ENCODE measurements at places on chromosomes 12 and 14.
A peak's percentile ranks its signal among the peaks of the same experiment; 100 is the strongest.

DNA sequence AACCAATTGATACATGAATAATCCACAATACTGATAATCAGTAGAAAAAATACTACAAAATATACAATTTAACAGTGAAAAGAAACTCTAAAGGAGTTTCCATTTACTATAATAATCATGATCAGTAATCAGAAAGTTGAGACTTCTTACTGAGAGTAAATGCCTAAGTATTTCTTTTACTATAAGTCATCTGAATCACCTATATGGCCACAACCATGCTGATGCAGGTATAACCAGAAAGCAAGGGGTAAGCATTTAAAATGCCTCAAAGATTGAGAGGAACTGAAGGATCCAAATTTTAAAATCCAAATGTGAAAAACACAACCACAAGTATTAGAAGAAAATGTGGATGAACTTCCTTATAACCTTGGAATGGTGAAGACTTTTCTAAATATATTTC lies 23.4 kb downstream of the CDK17 start:
- no peak for DNase-seq

DNA sequence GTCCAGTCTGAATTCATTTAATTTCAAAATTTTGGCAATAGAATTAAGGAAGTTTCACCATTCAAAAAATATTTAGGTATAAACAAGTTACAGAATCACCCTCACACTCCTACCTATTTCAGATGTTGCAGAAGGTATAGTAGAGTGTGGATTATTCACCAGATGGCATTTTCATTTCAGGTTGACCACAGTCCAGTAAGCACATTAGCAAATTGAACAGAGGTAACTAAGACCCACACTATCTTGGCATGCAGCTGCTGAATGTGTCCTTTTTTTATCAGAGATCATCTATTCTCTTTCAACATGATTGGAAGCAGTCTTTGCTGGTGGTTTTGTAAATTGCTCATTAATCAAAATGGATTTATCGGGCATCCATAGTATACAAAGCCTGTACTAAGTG lies 151.8 kb upstream of the GARIN6 start:
- DNase-seq, result no peak

- peak; percentile 37 for DNase-seq
These were observed 16.1 kb downstream of the UBC start for GRCh38 chr12:124898200-124898922.

GRCh38 chr12:75190846-75191245 lies 18.8 kb downstream of the KCNC2 start:
- no peak for DNase-seq

DNA sequence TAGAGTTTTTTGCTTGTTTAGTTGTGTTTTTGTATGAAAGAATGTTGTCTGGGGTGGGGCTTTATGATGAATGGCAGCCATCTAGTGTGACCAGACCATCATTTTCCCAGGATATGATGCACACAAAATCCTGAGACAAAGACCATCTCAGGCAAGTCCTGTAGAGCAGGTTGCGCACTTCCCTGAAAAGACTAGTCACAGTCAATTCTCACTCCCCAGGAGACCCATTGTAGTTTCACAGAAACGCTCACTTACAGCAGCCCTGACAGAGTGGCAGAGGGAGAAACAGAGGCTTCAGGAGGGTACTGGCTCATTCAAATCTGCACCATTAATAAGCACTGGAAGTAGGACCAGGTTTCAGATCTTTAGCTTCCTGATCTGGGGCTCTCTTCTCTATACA lies 183.2 kb downstream of the TMEM117 start:
- DNase-seq, result no peak

GRCh38 chr12:101186291-101186690 lies 23.7 kb downstream of the SLC5A8 start:
- DNase-seq, result no peak

GRCh38 chr12:68158432-68158831 lies 1.1 kb downstream of the IFNG start:
- DNase-seq, result no peak

- DNase-seq, result no peak
These were observed 465.9 kb downstream of the BCAT1 start for GRCh38 chr12:24482882-24483604.

GRCh38 chr14:58198086-58198485 lies 1.9 kb upstream of the ACTR10 start:
- no peak for DNase-seq

DNA sequence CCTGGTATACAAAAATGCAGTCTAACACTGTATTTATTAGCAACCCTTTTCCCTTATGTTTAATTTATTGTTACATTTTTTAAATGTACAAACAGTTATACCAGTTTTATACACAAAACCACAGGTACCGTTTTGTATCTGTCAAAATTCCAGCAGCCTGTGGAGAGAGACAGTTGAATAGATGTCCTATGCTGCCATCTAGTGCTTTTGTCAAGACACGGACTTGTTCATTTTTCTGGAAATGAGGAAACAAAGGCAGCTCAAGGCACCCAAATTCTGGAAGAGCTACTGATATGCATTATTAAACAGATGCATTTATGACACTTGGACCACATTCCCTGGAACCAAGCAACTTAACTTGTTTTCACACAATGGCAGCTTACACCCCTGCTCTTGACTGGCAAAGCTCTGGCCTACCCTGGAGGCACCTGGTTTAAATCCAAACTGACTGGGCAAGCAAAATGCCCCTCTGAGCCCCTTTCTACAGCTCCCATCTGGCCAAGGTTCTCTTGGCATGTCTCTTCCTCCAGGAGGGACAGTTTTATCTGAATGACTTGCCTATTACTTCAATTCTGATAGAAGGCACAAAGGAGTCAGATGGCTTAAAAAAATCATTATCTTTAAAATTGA lies 286.9 kb upstream of the PRKD1 start:
- peak; percentile 61 for DNase-seq

DNA sequence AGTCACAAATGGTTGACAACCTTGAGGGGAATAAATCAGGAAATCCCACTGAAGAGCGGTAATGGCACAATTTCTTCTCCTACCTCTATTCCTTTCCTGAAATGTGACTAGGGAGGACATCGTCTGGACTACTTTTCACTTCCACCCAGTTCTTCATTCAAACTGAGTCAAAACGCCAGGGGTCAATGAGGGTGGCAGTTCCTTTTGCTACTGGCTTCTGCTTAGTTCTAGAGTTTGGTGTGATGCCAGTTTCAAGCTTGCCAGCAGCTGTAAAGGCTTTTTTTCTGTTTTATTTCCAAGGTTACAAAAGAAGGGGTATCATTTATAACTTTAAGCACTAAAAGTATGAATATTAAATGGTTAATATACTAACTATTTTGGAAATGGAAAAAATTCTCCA lies 286.5 kb downstream of the SOX5 start:
- no peak for DNase-seq

DNA sequence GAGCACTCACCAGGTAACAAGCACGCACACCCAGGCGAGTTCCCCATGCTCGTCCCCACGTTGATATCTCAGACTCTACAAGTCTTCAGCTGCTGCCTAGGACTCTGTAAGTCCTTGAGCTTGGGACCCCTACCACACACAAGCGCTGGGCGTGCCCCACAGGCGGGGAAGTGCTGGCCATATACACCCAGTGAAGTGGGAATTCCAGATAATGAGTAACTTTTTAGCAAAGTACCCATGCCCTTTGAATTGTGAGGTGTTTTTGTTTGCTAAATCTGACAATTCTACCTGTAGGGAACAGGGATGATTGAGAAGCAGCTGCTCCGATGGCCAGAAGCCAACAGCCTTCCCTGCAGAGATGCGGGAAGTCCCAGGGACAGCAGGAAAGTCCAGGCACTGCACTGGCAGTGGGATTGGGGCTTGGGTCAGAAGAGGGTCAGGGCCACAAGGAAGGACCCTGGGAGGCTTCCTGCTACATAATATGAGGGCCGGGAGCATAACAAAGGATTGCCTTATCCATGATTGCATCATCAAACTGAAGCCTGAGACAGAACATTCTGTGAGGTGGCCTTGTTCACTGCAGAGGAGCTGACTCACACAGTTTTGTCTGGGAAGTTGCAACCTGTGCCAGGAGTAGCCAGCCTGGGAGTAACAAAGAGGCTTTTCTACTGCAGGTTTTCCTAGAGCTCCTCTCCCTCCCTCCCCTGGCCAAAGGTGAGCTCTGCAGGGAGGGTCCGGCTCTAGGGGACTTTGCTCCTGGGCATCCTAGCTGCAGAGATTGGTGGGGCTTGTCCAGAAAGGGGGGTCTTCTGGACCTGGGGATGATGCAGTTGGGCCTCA lies 13.2 kb upstream of the SERPINA3 start:
- no peak for DNase-seq

DNA sequence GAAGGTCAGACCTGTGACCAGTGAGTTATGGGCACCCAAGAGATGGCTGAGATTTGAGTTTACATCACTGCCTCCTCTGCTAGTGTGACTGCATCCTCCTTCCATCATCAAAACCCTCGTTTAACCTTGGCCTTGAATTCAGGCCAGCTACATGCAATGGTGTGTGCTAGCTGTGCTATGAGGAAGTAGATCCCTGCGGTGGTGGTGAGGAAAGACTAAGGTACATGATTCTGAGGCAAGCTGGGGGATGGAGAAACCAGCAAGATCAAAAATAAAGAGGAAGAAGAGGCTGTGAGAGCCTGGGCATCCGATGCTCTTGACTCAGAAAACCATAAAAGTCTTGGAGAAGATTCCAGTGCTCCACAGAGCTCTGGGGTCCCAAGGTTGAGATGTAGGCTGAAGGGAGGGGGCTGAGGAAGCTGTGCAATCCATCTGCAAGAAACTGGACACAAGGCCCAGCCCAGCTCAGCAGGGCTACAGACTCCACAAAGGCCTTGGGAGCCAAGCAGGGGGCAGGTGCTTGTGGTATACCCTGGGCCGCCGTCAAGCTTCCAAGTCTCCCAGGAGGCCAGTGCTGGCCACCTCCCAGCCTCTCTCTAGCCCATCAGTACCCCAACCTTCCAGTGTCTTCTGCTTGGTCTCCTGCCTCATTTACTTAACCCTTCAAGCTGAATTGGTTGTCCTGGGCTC lies 774.8 kb downstream of the VRK1 start:
- no peak for DNase-seq

- no peak for DNase-seq
These were observed 133.4 kb downstream of the AACS start for GRCh38 chr12:125198652-125199051.

DNA sequence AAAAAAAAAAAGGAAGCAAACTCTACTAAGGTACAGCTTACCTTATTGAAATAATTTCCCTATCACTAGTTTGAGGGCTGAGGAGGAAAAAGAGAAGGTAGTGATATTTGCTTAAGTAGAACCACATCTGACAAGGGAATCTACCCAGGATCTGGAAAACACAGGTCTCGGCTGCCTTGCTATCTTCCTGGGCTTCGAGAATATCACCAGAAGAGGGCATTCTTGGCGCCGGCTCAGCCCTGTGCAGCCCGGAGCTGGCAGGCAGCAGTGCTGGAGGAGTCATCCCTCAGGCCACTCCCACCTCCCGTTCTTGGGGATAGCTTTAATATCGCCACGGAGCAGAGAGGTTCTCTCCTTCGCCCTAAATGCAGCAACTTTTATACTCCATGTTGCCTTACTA lies 1181.2 kb downstream of the VRK1 start:
- DNase-seq, result no peak

GRCh38 chr14:103404032-103404918 lies 19.1 kb downstream of the MARK3 start:
- DNase-seq, result no peak

DNA sequence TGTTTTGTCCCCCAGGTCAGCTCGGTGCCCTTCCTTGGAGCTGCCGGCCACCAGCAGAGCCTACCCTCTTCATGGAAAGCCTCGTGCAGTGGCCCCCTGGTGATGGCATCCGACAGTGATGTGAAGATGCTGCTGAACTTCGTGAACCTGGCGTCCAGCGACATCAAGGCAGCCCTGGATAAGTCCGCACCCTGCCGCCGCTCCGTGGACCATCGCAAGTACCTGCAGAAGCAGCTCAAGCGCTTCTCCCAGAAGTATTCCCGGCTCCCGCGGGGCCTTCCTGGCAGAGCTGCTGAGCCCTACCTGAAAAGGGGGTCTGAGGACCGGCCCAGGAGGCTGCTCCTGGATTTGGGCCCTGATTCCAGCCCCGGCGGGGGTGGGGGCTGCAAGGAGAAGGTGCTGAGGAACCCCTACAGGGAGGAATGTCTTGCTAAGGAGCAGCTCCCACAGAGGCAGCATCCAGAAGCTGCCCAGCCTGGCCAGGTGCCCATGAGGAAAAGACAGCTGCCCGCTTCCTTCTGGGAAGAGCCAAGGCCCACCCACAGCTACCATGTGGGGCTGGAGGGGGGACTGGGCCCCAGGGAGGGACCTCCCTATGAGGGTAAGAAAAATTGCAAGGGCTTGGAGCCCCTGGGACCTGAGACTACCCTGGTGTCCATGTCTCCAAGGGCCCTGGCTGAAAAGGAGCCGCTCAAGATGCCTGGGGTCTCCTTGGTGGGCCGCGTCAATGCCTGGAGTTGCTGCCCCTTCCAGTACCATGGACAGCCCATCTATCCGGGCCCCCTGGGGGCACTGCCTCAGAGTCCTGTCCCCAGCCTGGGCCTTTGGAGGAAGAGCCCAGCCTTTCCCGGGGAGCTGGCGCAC lies 1.3 kb downstream of the FAM181A start:
- DNase-seq, result no peak

DNA sequence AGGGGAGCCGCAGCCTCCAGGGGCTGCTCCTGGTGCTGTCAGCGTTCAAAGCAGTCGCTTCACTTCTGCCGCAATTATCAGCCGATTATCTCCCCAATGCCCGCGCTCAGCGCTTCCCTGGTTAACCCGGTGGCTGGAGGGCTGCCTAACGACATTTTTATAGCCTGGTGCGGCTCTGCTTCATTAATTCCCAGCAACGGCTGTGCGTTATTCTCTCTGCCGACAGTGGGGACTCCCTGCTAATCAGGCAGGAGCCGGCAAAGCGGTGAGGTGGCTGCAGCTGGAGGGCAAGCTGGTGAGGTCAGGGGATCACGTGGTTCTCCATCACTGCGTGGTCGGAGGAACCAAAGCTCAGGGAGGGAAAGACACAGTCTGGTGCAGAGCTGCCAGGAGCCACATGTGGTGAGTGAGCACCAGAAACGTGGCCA lies 62.9 kb downstream of the GLRX5 start:
- DNase-seq, result peak; percentile 77

DNA sequence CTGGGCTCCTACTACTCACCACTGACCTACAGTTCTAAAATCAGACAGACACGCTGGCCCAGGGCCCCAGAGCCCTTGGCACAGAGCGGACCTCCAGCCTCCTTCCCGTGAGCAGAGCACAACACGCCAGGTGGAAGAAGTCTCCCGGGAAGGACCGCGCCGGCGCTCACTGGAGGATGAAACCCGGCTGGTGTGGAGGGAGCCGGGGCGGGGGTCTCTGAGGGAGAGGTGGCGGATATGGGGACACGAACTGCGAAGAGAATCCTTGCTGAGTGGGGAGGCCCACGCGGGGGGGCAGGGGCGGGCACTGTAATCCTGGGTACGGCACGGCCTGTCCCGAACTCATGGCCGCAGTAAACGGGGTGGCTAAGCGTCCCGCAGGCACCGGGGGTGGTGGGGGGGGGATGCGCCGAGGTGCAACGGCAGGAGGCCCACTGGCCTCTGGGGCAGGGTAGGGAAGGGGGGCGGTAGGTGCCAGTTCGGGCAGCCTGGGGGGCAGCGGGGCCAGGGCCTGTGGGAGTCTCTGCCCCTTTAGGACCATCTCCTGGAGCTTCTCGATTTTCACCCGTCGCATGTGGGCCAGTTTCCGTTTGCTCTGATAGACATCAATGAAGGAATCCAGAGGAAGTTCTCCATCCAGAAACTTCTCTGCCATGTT lies 28.8 kb downstream of the VPS37B start:
- DNase-seq, result no peak

GRCh38 chr14:92928961-92929688 lies 6.2 kb downstream of the CHGA start:
- no peak for DNase-seq
